ENCODE measurements at places on chromosomes 1 and 21.

GRCh38 chr1:174247472-174247871 lies 88.2 kb downstream of the RABGAP1L start:
- DNase-seq, result no peak

GRCh38 chr1:71792264-71792663 lies 490.1 kb downstream of the NEGR1 start:
- DNase-seq, result no peak

DNA sequence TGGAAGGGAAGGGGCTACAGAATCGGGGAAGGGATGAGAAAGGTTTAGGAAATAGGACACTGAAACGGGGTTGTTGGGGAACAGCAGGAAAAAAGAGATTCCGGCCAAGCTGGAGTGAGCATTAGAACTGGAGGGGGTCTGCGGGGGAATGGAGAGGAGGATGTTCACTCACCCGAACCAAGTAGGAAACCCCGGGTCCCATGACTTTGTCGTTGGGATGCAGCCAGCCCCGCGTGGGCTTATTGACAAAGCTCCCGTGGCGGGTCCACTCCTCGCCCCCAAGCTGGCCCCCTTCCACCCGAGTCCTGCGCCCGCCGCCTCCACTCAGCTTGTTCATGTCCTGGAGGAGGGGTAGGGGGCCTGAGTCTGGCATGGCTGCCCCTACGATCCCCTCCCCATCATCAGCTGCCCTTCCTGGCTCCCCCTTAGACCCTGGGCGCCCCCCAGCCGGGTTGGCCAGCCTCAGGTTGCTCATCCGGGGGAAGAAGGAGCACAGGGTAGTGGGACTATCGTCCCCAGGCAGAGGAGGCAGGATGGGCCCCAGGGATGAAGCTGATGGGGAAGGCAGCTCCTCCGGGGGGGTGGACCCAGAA lies 591 bp downstream of the SHC1 start:
- peak; percentile 57 for DNase-seq

DNA sequence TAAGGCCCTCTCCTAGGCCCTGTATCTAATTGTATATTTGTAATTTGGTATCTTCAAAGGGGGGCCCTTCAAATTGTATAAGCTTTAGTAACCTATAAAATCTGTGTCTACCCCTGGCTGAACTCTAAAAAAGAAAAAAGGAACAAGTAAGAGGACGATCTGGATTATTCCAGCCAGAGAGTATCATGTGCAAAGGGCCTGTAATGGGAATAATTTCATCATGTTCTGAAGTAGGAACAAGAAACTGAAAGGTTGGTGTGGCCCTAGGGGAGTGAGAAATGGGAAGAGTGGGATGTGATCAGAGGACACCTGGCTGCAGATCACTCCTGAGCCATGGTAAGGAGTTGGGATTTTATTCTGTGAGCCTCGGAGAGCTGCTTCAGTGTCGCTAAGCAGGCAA lies 14.7 kb downstream of the PTAFR start:
- no peak for DNase-seq

DNA sequence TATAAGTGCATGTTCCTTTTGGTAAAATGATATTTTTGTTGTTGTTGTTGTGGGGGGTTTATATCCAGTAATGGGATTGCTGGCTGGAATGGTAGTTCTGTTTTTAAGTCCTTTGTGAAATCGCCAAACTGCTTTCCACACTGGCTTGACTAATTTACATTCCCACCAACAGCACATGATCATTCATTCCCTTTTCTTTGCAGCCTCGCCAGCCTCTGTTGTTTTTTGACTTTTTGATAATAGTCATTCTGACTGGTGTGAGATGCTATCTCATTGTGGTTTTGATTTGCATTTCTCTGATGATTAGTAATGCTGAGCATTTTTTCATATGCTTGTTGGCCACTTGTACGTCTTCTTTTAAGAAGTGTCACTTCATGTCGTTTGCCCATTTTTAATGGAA lies 188.5 kb upstream of the CHRM3 start:
- no peak for DNase-seq

DNA sequence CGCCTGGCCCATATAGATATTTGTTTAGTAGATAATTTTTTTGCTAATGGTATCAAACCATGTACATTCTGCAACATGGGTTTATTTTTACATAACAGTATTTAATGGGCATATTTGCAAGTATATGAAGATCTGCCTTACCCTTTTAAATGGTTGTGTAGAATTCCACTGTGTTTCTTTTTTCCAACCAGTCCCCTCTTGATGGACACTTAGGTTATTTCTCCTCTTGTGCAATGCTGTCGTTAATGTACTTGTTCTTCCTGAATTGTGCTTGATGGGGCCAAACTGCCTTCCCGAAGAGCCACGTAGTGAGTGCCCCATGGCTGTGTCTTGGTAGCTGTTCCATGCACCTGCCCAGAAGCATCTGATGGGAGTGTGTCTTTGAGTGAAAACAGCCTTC lies 39.4 kb upstream of the EFHD2 start:
- DNase-seq, result no peak

- DNase-seq, result peak; percentile 37
Observed at GRCh38 chr21:40765811-40766210, 81.1 kb downstream of the DSCAM start.

- DNase-seq, result no peak
Observed at GRCh38 chr1:200625381-200625824, 4.9 kb upstream of the KIF14 start.

- no peak for DNase-seq
Observed at GRCh38 chr1:169829671-169830070, 35.0 kb upstream of the METTL18 start.

GRCh38 chr1:39898191-39898590 lies 3.5 kb downstream of the MYCL start:
- no peak for DNase-seq

DNA sequence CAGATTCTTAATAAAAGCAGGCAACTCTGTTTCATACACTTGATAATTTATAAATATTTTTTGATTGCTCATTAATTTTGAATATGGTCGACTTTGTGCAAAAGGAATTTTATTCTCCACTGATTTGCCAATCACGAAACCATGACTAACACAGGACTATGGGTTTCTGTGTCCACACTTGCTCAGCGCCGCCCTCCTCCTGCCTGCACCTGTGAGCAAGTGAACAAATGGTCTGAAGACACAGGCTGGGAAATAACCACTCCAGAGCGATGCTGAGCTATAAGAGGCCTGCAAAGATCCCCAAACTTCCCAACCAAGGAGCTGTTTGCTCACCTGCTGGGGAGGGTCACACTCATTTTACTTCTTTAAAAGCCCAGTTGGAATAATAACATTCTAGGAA lies 19.6 kb downstream of the ABCB10 start:
- no peak for DNase-seq

DNA sequence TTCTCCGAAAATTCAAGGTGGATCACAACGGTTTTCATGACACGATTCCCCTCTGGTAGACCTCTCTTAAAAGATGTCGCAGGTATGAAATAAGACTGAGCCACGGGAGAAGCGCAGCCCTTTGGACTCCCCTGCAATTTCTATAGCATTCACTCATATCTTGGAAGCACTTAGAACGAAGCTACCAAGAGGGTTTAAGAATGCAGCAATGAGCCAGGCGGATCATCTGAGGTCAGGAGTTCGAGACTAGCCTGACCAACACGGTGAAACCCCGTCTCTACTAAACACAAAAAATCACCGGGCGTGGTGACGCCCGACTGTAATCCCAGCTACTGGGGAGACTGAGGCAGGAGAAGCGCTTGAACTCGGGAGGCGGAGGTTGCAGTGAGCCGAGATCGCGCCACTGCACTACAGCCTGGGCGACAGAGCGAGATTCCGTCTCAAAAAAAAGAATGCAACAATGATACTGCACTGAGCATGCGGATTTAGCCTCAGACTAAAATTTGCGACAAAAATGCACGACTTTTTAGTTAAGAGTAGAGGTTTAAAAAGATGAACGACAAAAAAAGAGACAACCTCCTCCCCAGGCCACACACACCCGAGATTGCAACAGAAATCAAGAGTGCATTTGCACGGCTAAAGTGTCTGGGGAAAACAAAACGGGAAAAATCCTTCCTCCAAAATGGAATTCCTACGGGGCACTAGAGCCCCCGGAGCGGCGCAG lies 743 bp downstream of the TOMM20 start:
- no peak for DNase-seq

DNA sequence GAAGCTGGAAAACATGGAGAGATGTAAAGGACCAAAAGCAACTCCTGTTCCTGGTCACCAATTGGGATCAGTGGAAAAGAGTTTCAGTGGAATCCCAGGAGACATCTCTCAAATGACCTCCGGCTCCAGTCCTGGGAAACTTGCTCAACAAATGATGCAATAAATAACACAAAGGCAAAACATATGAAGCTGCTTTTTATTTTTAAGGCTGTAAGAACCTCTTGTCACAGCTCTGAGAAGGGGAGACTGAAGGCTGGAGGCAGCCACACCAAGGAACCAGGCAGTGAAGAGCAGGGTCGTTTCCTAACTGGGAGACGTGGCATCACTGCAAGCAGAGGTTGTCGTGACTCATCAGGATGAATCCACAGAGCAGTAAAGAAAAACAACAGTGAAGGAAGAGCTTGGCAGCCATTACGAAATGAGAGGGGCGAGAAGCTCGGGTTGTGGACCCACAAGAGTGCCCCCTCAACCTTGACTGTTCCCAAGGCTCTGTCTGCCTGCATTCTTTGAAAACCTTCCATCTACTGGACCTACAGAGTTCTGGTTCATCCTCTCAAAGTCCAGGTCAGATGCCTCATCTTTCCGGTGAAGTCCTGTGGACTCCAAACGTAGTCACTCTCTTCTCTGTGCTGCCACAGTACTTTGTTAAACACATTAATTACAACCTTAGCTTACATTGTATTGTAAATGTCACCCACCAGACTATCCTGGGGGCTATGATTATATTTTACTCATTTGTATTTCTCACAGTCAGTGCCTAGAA lies 32.1 kb downstream of the JAK1 start:
- no peak for DNase-seq
